ENCODE measurements at places on chromosomes 16 and 17.

DNA sequence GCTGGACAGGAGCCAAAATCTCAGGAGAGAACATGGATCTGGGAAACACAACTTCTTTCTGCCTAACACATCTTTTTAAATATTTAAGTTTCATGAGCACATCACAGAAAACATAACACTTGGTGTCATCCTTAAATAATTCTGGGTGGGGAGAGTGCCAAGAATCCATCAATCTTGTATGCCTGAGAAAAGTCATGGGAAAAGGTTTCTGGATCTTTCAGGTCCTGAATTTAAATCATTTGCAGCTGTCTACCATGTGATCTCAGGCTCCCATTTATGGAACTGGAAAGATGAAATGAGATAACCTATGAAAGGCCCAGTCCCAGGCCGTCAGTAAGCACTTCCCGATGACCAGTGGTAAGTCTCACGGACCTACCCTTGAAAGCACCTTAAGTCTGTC is 15.1 kb downstream of the CDH11 start:
- no peak for DNase-seq

DNA sequence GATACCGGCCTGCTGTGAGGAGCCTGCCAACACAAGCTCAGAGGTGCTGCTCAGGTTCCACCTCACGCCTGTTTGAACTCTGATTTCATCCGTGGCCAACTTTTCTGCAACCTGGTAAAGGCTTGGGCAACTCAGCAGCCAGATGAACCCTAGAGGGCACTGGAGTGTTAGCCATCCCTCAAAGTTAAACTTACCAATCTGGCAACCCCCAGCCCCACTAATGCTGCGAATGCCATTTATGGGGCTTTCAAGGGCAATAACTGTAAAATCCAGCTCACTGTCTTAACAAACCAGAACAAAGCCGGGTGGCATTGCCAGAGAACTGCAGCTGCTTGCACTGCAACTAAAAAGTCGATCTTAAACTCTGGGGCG is 105.5 kb downstream of the AXIN2 start:
- peak; percentile 18 for DNase-seq

GRCh38 chr17:28170771-28171170 is 128.3 kb downstream of the NLK start:
- no peak for DNase-seq

- DNase-seq = no peak
Observed at GRCh38 chr16:12871784-12872183, 29.6 kb upstream of the SHISA9 start.

GRCh38 chr17:4719684-4720221 is 9.3 kb downstream of the ARRB2 start:
- DNase-seq = peak; percentile 84

- no peak for DNase-seq
Observed at GRCh38 chr16:87057951-87058560, 259.1 kb downstream of the C16orf95 start.

DNA sequence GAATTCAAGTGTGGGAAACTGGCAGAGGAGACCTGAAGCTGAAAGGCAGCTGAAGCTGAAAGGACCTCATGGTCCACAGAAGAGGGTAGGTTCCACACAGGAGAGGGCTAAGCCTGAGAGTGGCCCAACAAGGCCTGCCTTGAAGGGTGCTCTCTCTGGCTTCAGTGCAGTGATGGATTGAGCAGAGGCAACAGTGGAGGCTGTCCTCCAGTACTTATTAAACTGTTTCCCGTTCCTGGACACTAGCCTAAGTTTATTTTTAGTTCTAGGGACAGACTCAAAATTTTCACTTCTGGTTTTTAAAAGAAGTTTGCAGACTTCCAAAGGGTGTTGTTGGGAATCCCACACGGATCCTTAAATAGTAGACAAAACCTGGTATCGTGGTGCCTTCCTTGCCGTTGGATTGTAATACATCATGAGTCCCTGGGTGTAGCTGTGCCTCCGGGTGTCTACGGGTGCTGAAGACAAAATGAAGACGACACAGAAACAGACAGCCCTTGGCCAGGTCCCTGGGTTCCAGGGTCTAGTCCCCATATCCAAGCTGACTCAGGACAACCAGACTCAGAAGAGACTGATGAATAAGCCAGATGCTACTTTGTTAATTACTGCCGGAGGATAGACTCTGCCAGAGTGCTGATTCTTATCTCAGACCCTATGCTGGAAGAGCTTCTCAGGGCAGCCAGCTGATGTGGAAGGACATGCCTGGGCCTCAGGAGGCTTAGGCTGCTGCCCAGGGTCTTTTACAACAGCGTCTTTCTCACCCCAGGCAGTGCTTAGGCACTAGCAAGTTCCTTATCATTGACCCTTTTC is 7.1 kb upstream of the CMTM4 start:
- no peak for DNase-seq

- DNase-seq = no peak
Observed at GRCh38 chr16:49347476-49347875, 26.1 kb upstream of the C16orf78 start.

- no peak for DNase-seq
Observed at GRCh38 chr17:8463099-8463498, 27.4 kb downstream of the NDEL1 start.

DNA sequence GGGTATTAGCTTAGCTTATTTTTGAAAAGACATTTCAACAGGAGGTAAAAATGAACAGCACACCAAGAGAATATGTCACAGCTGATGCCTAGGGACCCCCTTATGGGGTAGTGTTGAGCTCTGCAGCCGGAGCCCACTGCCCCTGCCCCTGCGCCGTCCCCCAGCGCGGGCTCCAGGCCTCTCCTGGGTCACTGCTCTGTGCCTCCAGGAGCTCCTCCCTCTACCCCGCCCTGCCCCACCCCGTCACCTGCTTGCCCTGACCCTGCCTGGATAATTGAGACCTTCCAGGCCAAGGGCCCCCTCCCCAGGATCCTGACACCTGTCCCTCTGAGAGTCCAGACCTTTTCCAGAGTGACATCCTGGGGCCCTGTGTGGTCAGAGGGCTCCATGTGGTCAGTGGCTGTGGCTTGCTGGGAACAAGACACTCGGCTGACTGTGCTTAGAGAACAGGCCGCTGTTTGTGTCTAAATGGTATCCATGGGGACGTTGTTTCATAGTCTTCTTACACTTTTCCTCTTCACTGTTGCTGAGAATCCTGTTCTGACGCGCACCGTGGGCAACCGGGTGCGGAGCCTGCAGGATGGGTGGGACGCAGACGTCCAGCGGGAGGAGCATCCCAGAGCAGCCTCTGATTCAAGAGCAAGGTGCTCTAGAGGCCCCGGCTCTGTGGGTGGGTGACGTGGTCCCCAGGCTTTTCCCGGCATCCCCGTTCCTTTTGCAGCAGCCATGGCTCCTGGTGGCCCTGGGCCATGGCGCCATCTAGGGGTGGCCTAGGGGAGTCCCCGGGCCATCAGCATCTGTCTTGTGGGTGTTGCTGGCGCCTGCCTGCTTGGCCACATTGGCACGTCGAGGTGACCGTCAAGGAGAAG is 20.0 kb upstream of the WFIKKN1 start:
- no peak for DNase-seq

DNA sequence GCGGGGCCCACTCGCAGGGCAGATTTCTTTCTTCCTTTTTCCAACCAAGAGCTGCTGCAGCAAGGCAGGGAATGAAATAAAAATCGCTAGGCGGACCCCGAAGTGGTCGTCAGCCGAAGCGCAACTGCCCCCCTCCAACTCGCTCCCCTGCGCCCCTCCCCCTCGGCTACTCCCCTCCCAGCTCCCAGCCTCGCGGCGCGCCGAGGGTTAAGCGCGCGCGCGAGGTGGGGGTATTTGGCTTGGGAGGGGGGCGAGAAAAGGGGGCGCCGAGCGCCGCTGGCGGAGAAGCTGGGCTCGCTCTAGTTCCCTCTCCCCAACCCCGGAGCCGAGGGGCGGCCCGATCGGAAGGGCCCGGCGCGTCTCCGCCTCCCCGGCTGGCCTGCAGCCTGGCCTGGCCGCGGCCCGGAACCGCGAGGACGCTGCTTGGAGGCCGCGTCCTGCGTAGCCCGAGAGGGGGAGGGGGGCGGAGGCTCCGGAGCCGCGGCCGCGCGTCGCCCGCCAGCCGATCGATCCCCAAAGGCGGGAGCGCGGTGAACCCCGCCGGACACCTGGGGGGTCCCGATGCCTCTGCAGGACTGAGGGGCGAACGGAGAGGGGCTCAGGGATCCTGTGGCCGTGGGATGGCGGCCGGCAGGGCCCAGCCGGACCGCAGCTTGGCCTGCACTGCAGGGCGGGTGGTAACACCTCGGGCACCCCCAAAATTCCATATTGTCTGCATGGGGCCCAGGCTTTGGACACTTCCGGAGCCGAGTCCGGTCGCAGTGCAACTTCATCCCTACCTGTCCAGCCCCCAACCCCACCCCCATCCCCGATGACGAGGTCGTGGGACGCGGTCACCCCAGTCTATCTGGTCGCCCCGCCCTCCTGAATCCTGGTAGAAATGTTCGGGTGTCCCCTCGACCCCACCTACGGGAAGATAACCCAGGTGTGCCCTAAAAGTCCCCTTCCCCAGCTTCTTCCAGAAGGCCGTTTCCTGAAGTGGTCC is 4.9 kb upstream of the CBX4 start:
- DNase-seq = peak; percentile 73

GRCh38 chr17:56793957-56794356 is 39.8 kb downstream of the C17orf67 start:
- no peak for DNase-seq

DNA sequence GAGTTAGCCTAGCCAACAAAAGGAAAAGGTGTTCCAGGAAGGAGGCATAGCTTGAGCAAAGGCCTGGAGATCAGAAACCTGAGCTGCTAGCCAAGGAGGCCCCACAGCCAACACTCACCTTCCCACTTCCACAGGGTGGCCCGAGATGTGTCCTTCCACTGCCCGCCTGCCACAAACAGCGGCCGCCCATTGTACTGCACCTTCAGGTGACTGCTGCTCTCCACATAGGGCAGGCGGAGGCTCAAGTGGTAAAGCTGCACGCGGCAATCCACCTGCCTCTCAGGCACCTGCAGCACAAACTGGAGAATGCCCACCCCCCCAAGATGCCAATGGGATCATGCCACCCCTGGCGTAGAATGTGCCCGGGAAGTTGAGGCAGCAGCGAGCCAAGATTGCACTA is 111.5 kb downstream of the RMI2 start:
- no peak for DNase-seq

DNA sequence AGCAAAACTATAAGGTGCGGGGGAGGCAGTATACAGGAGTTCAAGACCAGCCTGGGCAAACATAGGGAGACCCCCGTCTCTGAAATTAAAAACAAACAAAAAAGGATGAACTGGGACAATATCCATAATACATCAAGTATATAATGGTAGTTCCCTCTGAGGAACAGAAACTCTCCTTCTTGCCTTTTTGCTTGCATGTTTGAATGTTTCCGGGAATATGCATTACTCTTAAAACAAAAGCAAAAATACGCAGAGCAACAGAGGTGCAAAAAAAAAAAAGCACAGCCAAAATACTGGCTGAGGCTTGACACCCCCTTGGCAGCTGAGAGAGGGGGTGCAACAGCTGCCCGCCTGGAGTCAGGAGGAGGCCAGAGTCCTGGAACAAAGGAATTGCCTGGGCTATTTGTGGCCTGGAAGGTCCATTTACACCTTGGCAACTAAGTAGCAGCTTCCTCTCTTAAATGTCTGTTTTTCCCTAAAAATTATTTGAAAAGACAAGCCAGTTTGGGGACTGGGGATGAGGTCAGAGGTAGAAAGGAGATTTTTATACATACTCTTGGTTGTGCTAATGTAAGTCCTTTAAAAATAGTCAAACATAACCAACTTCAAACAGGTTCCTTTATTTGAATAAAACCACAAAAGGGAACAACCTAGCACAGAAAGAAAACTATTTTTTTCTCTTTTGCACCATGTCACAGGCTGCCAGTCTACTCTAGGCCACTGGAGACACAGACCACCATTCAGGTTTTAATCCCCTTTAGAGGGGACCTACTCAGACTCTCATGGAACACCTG is 19.5 kb downstream of the USP7 start:
- no peak for DNase-seq

DNA sequence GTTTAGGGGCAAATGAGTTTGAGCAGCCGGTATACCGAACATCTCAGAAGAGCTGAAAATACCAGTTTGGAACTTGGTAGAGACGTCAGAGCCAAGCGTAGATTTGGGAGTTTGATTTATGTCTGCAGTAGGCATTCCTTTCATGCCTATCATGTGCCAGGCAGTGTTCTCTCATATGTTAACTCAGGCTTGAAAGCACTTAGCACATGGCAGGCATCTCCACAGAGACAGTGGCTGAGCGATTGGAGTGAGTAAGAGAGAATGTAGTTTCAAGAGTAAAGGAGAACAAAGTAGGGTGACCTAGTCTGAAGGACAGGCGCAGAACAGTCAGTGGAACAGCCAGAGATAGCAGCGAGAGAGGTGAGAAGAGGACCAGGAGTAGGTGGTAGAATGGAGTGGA is 207.0 kb downstream of the FTO start:
- no peak for DNase-seq
